Hematopoietic multipotent progenitor cell (in vitro differentiated cells): ENCODE measurements at places on chromosomes 12 and 14. TPM values are rescaled to one million over a fixed set of nuclear protein-coding genes. Genes with fewer than 3 reads are reported as not detected.

GPD1 gene
- total RNA-seq, result under 0.01 TPM

ZNF268 gene
- total RNA-seq, result 18.0 TPM

ARHGEF25 gene
- total RNA-seq, result 1.3 TPM

IAPP gene
- total RNA-seq, result not detected

PRB2 gene
- total RNA-seq, result not detected

HHIPL1 gene
- total RNA-seq, result under 0.01 TPM

DNA sequence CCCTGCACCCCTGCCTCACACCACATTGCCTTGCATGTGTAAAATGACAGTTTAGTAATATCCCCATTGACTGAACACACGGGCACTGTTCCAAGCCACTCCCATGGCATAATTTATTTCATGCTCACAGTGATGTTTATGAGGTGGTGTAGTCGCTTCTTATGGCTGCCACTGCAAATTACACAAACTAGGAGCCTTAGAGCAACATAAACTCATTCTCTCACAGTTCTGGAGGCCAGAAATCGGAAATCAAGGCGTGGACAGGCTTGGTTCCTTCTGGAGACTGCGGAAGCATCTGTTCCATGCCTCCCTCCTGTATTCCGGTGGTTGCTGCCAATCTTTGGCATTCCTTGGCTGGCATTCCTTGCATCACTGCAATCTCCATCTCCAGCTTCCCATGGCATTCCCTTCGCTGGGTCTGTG lies 97.3 kb downstream of the RIN3 start:
- no peak for DNase-seq

GRCh38 chr14:75249958-75250336 lies 28.7 kb upstream of the FOS start:
- no peak for DNase-seq

DNA sequence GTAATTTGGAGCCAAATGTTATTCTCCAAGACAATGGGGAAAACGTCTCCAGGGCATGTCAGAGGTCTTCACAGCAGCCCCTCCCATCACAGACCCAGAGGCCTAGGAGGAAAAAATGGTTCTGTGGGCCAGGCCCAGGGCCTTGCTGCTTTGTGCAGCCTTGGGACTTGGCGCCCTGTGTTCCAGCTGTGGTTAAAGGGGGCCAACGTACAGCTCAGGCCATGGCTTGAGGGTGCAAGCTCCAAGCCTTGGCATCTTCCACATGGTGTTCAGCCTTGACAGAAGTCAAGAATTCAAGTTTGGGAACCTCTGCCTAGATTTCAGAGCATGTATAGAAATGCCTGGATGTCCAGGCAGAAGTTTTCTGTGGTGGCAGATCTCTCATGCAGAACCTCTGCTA lies 3.2 kb upstream of the CRY1 start:
- no peak for DNase-seq

DNA sequence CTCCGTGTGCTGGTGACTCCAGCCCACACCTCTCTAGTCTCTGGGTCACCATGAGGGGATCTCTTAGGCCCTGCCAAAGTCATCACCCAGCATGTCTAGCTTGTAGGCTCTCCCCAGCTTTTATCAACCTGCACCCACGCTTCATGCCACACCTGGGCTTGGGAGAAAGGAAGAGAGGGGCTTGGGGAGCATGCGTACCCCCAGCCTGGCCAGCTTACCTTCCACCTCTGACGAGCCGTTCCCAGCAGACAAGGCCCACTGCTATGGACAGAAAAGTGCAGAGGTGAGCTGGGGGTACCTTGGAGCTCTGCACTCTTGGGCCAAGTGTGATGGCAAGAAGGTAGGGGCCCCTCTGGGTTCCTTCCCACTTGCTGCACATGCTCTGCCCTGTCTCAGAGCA lies 1.7 kb downstream of the PGF start:
- no peak for DNase-seq

DNA sequence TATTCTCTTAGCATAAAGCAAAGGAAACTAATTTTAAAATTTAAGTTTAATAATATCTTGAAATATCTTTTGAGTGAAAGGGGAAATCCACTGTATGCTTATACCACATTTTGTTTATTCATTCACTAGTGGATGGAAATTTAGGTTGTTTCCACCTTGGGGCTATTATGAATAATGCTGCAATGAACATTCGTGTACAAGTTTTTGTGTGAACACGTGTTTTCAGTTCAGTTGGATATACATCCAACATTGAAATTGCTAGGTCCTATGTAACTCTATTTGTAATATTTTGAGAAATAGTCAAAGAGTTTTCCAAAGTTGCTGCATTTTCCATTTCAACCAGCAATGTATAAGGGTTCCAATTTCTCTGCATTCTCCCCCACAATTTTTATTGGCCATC lies 83.7 kb upstream of the ETV6 start:
- DNase-seq, result no peak

DNA sequence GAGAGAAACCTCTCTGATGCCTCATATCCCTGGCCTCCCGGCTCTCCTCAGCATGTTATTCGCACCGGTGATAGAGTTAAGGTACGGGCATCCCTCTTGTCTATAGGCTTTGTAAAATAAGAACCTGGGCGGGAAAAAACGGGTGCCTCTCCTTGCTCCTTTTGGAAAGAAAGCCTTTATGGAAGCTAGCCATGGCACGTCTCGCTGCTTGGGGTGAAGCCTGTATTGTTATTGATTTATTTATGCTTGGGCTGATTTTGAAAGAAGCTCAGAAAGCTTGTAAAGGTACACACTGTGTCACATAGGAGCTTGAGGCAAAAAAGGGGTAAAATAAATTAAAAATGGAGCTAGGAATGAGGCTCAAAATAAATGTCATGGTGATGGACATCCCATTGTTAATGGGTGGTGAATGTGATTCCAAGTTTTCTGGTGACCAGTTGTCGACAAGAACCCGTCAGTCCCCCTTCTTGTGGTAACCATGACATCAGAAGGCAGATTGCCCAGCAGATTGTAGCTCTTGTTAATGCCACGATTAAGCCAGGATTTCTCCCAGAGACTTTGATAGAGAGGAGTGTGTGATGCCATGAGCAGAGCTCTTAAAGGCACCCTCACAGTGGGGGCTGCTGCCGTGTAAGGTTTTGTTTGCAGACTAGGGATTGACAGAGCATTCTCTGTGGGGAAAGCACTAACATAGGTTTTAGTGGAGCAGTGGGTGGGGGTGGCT lies 50.4 kb upstream of the ASPG start:
- no peak for DNase-seq

DNA sequence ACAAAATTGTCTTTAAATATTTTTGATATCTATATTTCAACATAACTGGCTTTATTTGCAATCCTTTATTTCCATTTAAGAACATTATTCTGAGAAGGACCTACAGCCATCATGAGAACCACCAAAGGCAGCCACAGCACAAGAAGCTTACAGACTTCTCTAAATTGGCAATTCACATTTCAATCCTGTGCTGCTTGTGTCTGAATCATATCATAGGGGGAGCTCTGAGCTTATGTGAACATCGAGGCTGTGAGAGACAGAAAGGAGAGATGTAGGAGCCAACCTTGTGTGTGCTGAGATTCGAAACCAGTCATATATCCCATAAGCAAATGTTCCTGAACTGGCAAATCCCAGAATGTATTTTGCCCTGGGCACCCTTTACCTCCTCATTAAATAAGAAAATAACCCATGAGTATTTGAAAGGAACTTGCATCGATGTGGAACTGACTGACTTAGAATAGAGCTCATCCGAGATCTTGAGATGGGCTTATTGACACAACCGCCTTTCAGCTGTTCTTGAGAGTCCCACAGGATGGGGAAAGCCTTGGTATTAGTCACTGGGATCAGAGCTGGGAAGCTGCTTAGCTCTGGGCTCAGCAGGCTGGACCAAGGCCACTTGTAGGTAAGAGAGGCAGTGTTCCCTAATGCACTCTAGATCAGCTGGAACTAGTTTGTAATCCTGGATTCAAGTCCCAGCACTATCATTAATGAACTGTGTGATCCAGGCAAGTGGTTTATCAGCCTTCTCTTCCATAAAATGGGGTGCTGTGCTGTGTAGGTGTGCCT lies 329.8 kb downstream of the CACNA1C start:
- peak; percentile 59 for DNase-seq

GRCh38 chr12:29201296-29201695 lies 52.2 kb downstream of the FAR2 start:
- DNase-seq, result no peak

GRCh38 chr14:66036547-66036946 lies 449.6 kb upstream of the CCDC196 start:
- no peak for DNase-seq

- no peak for DNase-seq
Observed at GRCh38 chr12:116867523-116867922, 13.7 kb downstream of the HRK start.

GRCh38 chr12:9650151-9650576 lies 19.3 kb upstream of the CLEC2D start:
- DNase-seq, result no peak

DNA sequence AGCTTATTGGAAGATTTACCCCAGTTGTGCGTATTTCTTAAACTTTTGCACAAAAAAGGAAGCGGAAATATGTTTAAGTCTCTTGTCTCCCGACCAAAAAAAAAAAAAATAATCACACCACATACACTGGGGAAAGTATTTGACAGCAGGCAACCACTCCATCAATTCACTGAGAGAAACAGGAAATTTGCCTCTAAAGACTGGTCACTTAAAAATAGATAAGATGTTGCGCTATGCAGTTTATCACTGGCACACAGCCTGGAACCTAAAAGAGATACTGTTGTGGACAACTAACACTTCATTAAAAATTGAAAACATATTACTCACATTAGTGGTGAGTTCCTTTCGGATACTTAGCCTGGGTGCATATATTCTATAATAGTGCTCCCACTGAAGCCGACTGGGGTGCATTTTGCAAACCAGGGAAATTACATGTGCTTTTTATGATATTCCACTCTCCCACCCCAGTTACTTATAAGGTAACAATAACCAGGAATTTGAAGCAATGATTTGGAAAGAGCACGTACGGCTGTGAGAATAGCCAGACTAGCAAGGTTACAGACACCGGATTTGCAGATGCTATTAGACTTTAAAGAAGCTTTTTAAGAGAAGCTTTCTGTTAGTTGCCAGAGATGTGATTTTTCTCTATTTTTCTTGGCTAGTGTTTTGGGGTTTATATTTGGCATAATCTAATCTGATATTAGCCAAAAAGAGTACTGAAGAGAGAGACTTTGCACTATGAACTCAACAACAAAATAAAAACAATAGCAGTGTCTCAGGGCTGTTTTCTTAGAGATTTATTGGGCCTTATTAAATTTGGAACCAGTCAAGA lies 311.5 kb downstream of the NOVA1 start:
- DNase-seq, result peak; percentile 6

DNA sequence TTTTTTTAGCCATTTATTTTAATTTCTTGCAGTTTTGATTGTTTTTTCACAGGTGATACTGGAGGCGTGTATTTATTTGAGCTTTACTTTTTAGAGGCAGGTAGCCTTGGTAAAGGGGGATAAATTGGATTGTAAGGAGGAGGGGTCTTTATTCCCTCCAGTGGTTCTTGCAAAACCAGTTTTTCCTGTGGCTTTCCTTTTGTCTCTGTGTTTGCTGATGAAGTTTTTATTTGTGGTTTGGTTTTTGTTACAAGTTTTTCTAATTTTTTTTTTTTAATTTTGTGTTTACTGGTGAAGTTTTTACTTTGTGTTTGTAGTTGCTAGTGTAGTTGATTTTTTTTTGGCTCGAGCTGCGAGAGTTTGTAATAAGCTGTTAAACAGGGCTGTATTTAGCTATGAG lies 278.5 kb downstream of the PRKD1 start:
- no peak for DNase-seq

DNA sequence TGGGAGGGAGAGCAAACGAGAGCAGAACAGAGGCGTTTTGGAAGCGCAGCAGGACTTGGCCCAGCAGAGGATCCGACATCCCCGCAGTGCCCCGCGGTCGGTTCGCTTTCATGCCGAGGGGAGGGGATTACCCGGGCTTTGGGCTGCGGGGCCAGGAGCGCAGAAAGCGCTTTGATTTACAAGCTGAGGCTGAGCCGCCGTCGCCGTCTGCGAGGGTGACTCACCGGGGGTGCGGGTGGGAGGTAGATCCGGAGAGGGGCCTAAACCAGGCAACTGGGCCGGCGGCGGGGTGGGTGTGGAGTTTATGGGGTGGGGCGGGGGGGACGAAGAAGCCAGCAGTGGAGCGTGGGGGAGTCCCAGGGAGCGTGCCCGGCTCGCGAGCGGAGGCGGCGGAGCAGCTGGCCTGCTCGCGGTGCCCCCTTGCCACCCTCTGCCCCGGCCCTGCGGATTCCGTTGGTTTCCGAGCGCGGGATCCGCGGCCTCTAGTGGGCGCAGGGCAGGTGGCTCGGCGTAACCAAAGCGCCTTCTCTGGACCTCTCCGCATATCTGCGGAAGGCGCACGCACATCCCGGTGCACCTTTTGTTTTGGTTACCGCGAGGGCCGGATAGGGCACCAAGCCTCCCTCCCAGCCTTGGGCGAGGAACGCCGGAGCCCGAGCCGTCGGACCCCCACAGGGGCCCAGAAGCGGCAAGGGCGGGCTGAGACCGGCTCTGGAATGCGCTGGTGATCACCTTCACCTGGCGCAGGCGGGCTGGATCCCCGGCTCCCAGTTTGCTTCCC lies 2.6 kb downstream of the SIX4 start:
- DNase-seq, result peak; percentile 88

- no peak for DNase-seq
Observed at GRCh38 chr14:51562816-51563215, 88.9 kb upstream of the FRMD6 start.

DNA sequence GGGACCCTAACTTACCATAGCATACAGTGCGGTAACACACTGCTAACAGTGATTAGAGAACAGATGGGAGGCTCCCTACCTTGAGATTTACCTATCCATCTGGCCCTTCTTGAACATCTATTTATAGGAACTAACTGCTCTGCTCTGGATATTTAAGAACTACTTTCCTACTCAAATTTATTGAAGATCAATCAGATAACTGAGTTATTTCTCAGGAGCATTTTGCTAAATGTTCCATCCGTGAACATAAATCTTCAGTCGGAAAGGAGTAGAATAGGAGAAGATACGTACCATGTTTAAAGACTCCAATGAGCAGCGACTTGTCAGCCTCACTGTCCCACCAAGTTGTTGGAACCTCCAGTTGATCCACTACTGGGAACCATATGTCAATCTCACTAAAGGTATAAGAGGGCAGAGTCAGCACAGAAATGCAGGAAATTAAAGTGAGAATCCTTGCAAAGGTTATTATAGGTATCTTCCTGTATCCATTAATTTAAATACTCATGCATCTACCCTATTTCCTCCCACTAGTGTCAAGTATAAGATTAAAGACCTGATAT lies 15.6 kb upstream of the SUPT16H start:
- no peak for DNase-seq

DNA sequence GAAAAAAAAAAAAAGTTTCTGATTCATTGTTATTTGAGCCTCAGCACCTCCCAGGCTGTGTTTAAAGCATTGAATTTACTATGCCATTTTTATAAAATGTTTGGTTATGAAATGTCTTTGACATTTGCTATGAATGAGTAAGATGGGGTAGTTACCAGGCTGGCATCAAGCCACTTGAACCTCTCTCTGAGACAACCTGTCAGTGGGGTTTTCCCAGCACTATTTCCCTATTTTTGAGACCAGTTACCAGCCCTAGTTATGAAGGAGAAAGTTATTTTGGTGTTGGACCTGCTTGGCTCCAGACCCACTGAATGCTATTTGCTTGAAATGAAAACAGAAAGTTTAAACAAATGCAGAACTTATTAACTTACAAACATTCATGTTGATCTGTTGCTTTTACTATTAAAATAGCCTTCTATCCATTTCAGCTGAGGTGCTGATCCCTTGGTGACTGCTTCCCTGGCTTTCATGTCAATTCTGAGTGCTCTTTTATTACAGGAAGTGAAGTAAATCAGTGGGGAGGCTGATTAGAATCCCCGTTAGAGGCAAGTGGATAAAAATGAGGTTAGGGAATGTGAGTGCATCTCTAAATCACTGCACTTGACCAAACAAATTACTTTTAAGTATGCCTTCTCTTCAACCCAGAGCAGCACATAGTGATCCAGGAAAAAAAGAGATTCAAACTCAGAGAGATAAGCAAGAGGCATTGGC lies 37.8 kb downstream of the LLPH start:
- no peak for DNase-seq
